Stimulated activated memory B cell treated with anti-CD40 and anti-IgM and Interleukin-4, amounts not matched to agents 10 μg/mL and 1 μg/mL and 100 μg/mL, for 72 hours (primary cell): ENCODE measurements at places on chromosomes 3 and 15.
A peak's percentile ranks its signal among the peaks of the same experiment; 100 is the strongest.

DNA sequence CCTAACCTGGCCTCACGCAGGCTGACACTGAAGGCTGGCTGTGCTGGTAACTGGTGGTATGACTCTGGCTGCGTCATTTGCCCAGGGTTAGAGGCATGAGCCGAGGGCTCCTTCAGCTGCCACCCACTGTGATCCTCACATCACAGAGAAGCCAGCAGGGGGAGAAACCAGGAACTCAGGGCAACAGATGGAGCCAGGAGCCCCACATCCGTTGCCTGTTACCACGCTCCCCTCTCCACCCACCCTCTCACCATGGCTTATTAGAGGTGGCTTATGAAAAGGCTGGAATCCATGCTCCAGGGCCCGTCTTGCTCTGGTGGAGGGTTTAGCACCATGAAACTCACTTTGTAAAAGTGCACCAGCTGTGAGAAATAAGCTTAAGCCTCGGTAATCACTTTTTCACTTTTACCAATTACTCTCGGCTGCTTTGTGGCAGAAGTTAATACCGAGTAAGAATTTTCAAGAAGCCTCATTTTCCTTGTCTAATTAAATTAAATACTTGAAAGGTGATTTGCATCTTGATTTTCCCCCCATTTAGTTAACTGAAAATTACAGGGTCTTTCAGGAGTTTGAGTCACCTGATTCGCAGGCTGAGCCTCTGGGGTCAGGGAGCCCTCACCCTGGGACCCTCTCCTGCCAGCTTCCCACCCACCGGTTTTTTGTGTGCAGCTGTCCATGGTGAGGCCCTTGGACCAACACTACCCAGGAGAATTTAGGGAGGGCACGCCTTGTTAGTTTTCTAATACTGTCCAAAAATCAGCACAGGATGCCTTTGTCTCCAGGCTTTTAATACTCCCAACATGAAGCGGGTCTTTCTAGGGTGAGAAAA lies 60.9 kb downstream of the ASB7 start:
- ATAC-seq, result no peak

GRCh38 chr3:37489355-37489754 lies 315.0 kb upstream of the LRRFIP2 start:
- no peak for ATAC-seq

DNA sequence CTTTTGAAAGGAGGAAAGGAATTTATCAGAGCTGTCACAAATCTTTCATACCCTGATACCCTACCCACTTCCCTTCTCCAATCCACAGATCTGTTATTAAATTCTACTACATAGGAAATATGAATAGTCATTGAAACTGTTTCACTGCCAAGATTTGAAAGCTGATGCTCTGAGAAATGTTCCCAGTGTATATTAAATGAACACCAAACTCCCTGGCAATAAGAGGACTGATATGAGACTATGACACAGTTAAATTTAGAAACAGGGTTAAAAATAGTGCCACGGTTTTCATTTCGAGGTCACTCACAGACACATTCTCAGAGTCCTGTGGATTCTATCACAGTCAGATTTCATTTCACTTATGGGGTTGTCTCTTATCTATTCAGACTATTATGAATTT lies 27.2 kb upstream of the GBE1 start:
- ATAC-seq, result no peak

- no peak for ATAC-seq
These were observed 588.3 kb upstream of the NAALADL2 start for GRCh38 chr3:174270841-174271240.

GRCh38 chr3:148513096-148513543 lies 184.6 kb upstream of the AGTR1 start:
- ATAC-seq, result no peak

DNA sequence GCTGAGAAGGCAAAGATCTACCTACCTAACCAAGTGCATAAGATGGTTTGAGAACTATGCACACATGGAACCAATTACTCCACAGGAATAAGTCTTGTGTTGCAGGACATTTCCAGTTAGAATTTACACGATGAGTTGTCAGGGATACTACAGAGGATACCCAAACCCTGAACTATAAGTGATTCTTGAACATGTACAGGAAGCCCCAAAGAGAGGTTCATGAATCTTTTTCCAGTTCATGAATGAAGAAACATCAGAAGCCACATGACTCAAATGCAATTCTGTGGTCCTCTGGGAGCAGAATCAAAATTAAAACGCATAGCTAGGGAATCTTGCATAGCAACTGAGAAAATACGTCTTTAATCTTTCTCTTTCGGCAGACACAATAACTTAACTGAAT lies 114.1 kb upstream of the LMCD1 start:
- ATAC-seq, result no peak

GRCh38 chr15:84778194-84778593 lies 29.8 kb downstream of the ZNF592 start:
- ATAC-seq, result no peak

- ATAC-seq, result no peak
These were observed 64.4 kb downstream of the ABI3BP start for GRCh38 chr3:100928638-100929428.

DNA sequence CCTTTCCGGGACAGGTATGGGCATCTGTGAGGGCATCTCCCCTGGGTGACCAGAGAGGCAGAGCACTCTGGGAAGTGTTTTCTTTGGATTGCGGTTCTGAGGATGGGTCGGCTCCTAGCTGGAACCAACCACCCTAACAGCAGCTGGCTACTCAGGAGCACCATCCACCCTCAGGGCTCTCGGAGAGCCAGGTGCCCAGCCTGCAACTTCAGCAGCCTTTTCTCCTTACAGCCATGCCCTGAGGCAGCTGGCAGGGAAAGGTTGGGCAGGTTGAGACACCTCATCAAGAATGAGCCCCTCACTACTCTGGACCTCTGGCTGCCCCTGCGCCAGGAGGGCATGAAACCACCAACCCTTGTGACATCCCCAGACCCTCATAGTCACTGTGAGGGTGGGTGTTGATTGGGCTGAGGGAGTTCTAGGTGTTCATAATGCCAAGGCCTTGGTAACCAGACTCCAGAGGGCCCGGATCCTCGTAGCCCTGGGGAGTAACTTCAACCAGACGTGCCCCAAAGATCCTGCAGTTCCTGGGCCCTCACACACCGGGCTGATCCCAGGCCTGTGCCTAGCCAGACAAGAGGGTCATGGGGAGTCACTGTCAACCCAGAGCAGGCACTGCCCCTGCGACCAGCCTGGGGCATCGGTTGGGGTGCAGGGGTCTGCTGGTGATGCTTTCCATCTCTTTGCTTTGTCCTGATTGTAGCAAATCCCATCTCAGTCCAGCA lies 114.4 kb upstream of the ABHD17C start:
- no peak for ATAC-seq

- ATAC-seq, result no peak
These were observed 42.5 kb upstream of the NUDT16 start for GRCh38 chr3:131338948-131339640.

GRCh38 chr3:13452490-13453335 lies 27.4 kb upstream of the HDAC11 start:
- peak; percentile 46 for ATAC-seq

GRCh38 chr15:40256638-40257235 lies 17.9 kb downstream of the PAK6 start:
- ATAC-seq, result no peak

DNA sequence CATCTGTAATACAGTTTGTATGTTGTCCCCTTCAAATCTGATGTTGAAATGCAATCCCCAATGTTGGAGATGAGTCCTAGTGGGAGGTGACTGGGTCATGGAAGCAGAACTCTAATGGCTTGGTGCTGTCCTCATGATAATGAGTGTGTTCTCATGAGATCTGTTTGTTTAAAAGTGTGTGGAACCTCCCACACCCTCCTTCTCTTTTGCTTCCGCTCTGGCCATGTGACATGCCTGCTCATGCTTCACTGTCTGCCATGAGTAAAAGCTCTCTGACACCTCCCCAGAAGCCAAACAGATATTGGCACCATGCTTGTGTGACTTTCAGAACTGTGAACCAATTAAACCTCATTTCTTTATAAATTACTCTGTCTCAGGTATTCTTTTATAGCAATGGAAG lies 794.0 kb upstream of the CFAP20DC start:
- no peak for ATAC-seq

DNA sequence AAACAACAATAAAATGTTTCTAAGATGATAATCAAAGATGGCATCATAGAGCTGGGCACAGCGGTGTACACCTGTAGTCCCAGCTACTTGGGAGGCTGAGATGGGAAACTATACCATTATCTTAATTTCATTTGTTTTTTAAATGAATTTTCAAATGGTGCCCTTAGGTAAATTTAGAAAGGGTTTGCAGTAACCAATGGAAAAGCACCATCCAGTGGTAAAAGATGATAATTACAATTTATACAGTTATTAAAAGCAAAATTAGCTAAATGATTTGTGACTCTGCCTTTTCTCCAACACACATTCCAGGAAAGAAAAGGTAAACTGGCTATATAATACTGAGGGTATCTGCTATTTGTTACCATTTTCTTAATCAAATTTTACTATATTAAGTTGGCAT lies 14.4 kb upstream of the ANKRD28 start:
- no peak for ATAC-seq

- no peak for ATAC-seq
These were observed 703.1 kb upstream of the CFAP20DC start for GRCh38 chr3:59752925-59753324.

DNA sequence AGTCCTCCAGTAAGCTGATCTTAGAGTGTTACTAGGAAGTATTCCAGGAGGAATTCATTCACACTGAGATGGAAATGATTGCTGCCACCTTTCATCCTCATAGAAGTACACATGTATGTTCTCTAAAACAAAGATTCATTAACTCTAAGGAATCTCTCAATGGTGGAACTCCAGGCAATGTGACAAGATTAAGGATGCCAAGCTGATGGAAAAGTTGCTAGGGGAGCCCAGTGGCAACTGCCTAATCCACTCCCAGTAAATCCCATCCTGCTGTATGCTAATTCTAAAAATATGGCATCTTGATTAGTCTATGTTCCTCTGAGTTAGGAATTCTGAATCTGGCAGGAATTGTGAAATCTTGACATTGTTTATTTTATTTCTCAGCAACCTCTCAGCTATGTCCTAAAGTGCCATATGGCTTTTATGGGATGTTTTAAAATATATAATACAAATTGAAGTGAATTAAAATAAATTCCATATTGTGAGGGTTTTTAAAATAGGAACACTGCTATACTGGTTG lies 210.0 kb upstream of the TRIM42 start:
- no peak for ATAC-seq

GRCh38 chr15:99574048-99574447 lies 8.3 kb downstream of the MEF2A start:
- no peak for ATAC-seq

DNA sequence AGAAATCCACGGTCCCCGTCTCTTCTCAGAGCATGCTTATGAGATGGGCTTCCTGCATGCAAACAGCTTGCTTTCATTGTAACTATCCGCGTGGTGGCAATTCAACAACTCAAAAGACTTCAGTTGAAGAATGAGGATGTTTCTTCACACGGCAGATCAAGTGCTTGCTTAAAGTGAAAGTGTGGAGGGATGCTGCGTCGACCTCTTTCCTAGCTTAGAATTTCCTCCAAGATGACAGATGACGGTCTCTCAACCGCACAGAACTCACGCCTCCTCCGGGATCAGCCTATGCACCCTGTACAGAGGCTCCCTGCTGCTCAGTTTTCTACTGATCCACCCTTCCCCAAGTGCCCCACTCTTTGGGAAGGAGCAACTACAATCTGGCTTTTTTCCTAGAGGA lies 47.8 kb downstream of the PCSK6 start:
- no peak for ATAC-seq

DNA sequence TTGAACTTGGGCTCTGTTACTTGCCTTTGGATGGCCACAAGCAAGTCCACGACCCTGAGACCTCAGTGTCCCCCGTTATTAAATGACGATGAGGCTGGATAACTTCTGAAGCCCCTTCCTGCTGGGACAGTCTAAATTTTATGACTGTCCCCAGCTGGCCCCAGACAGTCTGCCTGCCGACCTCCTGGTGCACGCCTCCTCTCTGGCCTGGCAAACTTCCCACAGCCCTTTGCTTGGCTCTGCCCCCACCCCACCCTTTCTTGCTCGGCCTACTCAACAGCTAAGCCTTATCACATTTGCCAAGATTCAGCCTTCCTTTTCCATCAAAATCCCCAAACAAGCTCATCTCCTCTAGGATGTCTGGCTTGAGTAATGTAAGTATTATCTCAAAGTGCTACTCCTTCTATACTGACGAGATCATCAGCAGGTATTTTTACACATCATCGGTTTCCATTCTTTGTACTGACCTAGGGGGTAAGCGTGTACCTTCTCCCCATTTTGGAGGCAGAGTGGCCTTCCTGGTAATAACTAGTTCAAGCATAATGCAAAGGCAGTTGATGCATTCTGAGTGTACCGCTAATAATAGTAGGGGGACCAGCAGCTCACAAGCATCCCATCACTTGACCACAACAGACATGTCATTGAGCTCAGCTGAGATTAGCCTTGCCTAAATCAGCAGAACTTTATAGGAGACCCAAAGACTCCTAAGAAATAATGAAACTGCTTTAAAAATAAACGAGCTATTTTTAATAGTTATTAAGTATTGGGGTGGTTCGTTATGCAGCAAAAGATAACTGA lies 120.8 kb upstream of the HACD2 start:
- no peak for ATAC-seq

- ATAC-seq, result no peak
These were observed 871.0 kb downstream of the OTOL1 start for GRCh38 chr3:162367429-162368260.

GRCh38 chr3:144859161-144859560 lies 887.5 kb downstream of the DIPK2A start:
- no peak for ATAC-seq

GRCh38 chr3:33067484-33067883 lies 29.5 kb downstream of the GLB1 start:
- ATAC-seq, result no peak

DNA sequence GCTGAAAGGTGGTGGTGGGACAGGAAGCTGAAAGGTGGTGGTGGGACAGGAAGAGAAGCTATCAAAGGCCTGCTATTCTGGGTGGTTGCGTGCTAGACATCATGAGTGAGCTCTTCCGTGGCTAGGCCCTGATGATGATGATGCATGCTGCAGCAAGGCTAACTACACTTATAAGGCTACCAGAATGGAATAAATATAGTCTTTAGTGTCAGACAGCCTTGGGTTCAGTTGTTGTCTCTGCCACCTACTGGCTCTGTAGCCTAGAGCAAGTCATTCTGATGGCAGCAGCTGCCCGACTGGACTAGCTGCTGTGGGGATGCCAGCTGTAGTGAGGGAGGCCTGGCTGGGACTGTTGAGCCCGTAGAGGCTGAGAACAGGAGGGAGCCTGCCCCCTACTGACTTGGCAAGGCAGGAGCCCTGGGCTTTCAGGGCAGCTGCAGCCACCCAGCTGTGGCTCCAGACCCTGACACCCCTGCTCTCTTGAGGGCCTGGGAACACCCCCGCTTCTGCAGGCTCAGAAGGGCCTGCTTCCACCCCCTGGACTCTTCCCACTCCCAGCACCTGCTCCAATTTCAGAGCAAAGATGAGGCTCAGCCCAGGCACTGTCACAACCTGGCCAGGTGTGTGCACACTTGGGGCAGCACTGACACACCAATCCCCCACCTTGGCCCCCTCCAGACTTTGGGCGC lies 21.4 kb upstream of the ZBED2 start:
- ATAC-seq, result peak; percentile 83
